CD4-positive, alpha-beta memory T cell (primary cell): ENCODE measurements at places on chromosomes 13 and 19.

GRCh38 chr19:28292822-28293500, 920.0 kb downstream of the UQCRFS1 start:
- H3K36me3 ChIP-seq, result no peaks in the 10 kb centered on the region
- DNase-seq, result no peak
- H3K27me3 ChIP-seq, result no peaks in the 10 kb centered on the region
- H3K4me1 ChIP-seq, result no peaks in the 10 kb centered on the region

- no peak overlapping the region for H3K27ac ChIP-seq
- no peaks in the 10 kb centered on the region for H3K27me3 ChIP-seq
- no peak for DNase-seq
- H3K4me1 ChIP-seq, result no peaks in the 10 kb centered on the region
- no peak overlapping the region for H3K4me3 ChIP-seq
Measured at GRCh38 chr13:25945596-25945995, 106.2 kb downstream of the SHISA2 start.

- H3K4me1 ChIP-seq, result peaks cover 17% of the 10 kb centered on the region
- H3K27me3 ChIP-seq, result no peaks in the 10 kb centered on the region
- H3K27ac ChIP-seq, result peak overlapping the region; percentile 69
- peak overlapping the region; percentile 98 for H3K4me3 ChIP-seq
- no peak for DNase-seq
Measured at GRCh38 chr19:58361900-58362271, 665 bp downstream of the ZNF497 start.

GRCh38 chr19:3818466-3818865, 32.3 kb upstream of the MATK start:
- H3K27me3 ChIP-seq, result no peaks in the 10 kb centered on the region
- H3K4me3 ChIP-seq, result no peak overlapping the region
